ENCODE measurements at places on chromosomes 13 and 19. TPM values are rescaled to one million over a fixed set of nuclear protein-coding genes. Genes with fewer than 3 reads are reported as not detected.

DNA sequence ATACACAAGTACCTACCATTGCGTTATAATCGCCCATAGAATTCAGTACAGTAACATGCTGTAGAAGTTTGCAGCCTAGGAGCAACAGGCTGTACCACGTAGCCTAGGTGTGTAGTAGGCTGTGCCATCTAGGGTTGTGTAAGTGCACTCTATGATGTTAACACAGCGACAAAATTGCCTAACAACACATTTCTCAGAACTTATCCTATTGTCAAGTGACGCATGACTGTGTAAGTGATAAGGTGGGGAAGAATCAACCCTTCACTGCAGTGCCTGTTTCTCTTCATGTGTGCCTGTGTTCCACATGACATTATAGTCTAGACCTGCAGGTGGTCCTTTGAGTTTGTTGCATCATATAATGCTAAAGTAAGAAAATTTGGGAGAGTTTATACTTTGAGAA, 94.0 kb downstream of the PCDH9 start:
- no peak for DNase-seq

Gene ELOF1
- total RNA-seq, result 39.2 TPM

- no peak for DNase-seq
Observed at GRCh38 chr19:50693064-50693975, 26.3 kb downstream of the SHANK1 start.

DNA sequence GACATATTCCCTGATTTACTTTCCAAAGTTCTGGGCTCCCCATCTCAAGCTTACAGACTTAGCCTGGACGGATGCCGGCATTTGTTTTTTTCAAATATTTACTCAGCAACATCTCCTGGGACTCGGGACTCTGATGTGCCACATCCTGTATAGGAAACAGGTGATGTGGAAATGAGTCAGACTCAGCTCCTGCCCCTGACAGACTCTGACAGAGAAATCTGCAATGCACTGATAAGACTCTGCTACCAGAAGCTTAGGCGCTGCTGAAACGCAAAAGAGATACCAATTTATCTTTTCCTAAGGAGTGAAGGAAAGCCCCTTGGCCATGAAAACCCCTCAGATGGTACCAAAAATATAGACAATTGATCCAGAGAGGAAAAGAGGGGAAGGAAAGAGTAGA, 16.2 kb downstream of the LAIR2 start:
- DNase-seq, result no peak

DNA sequence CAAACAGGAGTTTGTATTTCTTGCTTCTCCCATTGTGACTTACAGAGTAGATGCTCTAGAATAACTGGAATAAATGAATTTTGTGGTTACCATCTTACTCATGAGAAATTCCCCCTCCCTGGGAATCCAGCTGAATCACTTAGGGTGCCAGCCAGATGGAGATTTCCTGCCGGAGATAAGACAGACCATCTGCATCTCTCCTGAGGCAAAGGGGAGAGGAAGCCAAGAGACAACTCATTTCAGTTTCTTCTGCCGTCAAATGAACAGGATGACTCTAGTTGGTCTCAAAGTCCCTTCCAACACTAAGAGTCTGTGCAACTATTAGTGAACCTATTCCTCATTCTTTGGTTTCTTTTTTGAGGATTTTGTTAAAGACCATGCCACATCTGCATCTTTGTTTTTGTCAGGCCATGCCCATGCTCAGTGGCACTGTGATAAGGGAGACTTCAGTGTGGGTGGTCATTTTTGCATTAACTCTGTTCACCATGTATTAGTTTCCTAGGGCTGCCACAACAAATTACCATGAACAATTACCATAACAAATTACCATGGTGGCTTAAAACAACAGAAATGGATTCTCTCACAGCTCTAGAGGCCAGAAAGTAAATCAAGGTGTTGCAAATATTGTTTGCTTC, 112.8 kb downstream of the NDFIP2 start:
- no peak for DNase-seq

All from sigmoid colon (tissue), 7 donors.